ENCODE measurements at places on chromosomes 1 and 21.

- no peak for DNase-seq
These were observed 74.1 kb upstream of the PLXNA2 start for GRCh38 chr1:208318150-208318734.

DNA sequence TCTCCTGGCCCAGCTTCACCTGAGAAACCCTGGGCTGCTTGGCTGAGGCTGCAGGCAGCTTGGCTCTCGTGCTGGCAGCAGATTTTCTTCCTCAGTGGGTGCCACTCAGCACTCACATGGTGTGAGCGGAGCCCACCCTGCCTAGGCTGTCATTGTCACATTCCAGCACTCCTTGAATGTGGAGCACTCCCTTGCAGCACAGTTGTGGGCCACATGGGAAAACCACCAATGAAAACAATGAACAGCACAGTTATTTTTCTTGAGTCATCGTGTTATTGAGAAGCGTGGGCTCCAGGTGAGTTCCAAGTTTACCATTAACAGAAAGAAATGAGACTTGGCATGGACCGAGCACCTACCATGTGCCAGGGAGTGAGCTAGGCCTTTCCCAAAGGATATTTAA is 27.2 kb upstream of the TRIM67 start:
- no peak for DNase-seq

GRCh38 chr1:109204484-109204883 is 9.2 kb upstream of the SARS1 start:
- no peak for DNase-seq

DNA sequence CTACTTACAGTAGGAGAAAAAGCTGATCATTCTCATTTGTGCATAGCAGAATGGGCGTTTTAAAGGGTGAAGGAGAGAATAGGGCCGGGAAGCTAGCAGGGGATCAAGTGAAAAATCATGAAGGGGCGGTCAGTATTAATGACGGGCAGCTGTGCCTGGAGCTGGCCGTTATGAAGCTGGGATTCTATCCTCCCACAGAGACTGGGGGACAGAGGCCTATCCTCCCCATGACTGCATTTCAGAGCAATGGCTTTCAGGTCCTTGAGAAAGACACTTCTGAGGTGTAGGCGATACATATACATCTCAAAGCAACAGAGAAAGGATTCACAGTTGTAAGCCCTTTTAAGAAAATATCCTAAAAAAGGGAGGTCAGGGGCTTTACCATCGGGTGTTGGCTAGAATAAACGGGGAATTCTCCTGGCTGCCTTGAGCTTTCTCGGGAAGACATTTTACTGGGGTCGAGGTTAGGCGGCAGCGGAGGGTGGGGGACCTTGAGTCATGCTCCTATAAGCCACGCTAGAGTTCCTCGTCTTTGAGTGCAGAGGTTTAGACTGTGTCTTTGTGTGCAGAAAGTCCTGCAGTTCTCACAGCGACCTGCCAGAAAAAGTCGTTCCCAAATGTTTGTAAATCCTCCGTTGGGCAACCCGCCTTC is 559 bp upstream of the MTARC2 start:
- DNase-seq = no peak

DNA sequence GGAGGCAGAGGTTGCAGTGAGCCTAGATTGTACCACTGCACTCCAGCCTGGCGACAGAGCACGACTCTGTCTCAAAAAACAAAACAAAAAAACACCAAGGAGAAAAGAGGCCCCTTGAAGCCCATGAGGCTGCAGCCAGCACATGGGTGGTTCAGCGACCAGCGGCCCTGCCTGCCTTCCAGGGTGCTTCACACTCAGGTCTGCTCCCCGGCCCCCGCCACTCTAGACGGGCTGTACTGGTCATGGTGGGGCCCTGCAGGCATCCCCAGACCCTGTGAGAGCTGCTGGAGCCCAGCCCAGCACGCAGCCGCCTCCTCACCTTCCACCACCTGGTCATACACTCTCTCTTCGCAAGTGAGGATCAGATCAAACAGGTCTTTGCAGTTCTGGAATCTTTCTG is 4.1 kb upstream of the TMEM240 start:
- DNase-seq = no peak

- no peak for DNase-seq
These were observed 179.9 kb downstream of the DPYD start for GRCh38 chr1:97740891-97741290.

DNA sequence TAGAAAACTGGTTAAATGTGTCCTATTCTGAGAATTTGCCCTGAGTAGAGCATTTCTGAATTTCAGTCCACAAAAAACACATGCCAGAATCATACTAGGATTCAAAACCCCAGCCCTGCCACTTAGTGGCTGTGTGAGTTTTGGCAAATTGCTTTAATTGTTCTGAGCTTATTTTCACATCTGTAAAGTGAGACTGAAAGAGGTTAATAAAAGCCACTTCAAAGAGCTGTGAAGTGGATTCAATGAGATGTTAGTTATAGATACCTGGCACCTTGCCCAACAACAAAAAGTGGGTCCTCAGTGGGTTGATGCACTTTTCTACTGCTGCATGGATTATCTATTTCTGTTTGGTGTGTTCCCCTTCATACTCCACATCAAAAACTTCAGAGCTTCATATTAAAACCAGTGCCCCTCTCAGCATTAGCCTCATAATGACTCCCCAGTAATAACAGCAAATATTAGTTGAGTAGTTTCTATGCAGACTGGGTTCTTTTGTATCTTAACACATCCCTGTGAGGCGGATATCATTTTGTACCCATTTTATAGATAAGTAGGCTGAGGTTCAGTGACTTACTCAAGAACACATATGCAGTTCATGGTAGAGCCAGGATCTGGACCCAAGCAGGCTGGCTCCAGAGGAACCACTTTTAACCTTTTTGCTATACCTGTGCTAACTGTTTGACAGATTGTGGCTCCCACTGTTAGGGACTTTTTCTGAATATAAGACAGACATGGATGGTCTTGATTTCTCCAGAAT is 14.2 kb upstream of the ADORA3 start:
- DNase-seq = no peak

- no peak for DNase-seq
These were observed 133.6 kb upstream of the ATP1B1 start for GRCh38 chr1:168972887-168973286.

DNA sequence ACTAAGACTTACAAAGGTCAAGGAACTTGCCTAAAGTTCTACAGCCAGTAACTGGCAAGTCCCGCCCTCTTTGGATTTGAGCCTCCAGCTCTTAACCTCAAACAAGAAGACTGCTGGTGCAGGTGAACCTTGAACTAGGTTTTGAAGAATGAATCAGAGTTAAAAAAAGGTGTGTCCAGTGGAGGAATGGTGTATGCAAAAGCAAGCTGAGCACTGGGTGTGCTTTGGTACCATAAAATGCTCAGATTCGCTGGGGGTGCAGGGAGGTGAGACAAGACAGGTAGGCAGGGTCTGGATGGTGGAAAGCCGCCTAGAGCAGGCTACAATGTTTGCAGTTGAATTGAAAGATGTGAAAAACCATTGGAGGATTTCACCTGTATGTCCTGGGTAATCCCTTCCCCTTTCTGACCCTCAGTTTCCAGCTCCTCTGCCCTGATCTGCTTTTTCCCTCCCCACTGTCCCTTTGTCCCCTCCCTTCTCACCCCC is 39.8 kb downstream of the FOXD2 start:
- no peak for DNase-seq

GRCh38 chr1:161177112-161177935 is at the start of gene B4GALT3:
TSS of gene B4GALT3 (minus strand) at chr1:161177507. CDS start at chr1:161176060, 1,447 bp downstream.
- DNase-seq = peak; percentile 90

- no peak for DNase-seq
These were observed 12.7 kb upstream of the CD101 start for GRCh38 chr1:116988908-116989307.

DNA sequence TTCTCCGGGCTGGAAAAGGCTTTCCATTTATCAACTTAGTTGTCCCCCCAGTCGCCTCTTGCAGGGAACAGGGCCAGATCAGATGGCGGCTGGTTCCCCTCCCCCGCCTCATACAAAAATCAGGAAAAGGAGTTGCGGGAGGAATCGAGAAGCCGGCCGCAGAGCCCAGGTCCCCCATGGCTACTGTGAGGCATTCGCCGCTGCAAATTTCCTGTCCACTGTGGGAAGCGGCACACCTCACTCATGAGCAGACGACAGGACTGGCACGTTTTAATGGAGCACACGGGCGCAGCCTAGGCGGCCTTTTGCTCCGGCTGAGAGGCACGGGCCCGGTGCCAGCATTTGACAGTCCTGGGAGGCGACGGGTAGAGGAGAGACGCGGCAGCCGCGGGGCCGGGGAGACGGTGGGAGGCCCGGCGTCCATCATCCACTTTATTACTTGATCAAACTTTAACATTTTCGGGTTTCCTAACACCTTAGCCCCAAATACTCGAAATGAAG is 1.1 kb downstream of the GNG4 start:
- no peak for DNase-seq

GRCh38 chr1:37989361-37989930 is 376 bp downstream of the SF3A3 start:
- DNase-seq = no peak

DNA sequence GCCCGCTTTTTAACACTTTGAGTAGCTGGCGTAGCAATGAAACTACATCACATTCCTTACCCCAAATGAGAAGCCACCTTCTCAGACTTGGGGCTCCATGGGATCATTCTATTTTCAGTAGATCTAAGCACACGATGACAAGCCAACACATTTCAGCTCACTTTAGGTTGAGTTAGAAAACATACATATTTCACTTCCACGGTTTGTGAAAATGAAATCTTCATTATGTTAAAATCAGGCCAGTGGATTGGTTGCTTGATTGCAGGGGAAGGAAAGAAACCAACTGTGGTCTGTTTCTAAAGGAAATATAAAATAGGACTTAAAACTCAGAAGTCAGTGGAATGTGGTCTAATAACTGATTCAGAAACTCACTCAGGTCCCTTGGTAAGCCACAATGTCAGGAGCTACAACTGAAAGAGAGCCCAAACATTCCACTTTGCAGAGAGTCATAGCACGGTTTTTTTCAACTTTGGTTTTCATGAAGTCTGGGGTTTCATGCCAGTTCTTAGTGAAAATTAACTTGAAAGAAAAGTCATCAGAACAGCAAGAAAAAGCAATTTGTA is 82.3 kb upstream of the TIAM1 start:
- no peak for DNase-seq

- DNase-seq = no peak
These were observed 562 bp upstream of the EPB41 start for GRCh38 chr1:28913786-28914227.

DNA sequence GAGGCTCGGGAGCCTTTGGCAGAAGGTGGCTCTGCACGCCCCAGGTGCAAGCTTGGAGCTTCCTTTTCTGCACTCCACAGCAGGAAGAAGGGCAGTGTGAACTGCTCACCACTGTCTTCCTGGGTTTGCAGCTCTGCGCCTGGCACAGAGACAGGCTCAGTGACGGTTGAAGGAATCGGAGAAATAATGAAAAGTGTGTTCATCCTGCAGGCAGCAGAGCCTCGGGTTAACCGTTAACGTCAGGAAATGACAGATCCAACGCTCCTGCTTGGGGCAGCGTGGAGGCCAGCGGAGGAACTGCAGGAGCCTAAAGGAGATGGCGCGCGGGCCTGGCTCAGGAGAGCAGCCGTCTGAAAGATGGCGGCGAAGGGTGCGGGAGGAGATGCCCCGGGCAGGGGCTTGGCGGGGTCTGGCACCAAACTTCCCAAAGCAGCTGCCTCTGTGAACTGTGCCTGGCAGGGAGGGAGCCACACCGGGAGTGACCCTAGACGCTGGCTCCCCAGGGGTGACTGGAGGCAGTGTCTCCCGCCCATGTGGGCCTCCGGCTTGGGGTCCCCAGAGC is 10.9 kb upstream of the SAMD11 start:
- DNase-seq = no peak

DNA sequence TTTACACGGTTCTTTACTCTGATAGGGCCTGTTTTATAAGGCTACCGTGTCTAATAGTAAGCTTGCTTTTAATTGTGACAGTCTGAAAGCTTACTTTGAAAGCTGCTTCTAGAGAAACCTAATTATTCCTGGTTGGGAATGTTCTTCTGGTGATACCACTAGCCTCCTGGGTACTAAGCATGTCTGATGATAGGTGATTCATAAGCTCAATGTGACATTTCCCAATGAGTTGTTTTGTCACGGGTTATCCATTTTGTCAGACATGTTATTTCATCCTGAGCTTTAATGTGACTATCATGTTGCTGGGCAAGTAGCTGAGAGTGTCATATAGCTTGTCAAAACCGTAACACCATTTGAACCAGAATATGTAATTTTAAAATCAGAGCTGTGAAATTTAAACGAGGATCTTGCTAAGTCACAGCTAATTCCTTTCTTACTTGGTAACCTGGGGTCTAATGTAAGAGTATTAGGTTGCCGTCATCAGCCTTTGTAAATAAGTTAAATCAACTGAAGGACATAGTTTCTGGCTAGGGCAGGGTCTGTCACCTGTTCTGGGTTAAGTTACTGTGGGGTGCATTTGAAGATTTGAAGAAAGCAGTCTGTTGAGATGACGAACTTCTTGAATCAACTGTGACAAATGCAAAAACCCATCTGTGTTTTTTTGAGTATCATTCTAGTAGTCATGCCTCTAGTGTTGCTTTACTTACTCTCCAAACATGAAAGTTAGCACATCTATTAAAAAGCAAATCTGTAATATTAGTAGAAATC is 529.2 kb downstream of the USP25 start:
- DNase-seq = no peak

- DNase-seq = no peak
These were observed 267.8 kb downstream of the FOXD2 start for GRCh38 chr1:47705517-47706130.

- DNase-seq = no peak
These were observed 43.0 kb downstream of the TOR3A start for GRCh38 chr1:179124873-179125272.

DNA sequence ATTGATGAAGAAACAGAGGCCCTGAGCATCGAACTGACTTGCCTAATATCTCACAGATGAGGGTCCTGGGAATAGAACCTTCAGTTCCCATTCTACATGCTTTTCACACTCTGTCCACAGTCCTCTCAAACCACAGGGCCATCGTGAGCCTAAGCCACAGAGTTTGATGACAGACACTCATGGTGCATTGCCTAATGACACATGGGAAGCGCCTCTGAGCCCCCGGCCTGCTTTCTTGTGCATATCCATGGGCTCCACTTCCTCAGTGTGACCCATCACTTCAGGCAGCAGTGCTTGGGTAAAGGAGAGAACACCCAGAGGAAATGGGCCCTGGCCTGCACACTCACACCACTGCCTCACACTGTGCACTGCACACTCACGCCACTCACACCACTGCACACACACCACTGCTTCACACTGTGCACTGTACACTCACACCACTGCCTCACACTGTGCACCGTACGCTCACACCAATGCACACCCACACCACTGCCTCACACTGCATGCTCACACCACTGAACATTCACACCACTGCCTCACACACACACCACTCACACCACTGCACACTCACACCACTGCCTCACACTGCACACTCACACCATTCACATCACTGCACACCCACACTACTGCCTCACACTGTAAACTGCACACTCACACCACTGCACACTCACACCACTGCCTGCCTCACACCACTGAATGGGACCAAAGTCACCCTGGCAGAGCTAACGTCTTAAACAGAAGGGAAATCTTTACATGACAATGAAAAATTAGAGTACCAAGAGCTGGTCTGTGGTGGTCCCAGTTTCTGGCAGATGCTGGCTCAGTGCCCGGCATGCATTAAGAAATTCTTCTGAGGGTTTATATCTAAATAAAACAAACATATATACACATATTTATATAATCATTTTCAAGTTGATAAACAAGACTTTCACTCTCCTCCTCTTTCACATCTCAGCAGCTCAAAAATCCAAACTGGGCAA is 53.0 kb downstream of the KANK4 start:
- no peak for DNase-seq

All from stimulated activated CD8-positive, alpha-beta memory T cell treated with anti-CD3 and anti-CD28 coated beads, Interleukin-2, amount 100 ng/mL, for 1 hour (primary cell).